Activated CD4-positive, alpha-beta T cell treated with anti-CD3 and anti-CD28 coated beads for 36 hours (primary cell): ENCODE measurements at places on chromosomes 3 and 15. TPM values are rescaled to one million over a fixed set of nuclear protein-coding genes. Genes with fewer than 3 reads are reported as not detected.

DNA sequence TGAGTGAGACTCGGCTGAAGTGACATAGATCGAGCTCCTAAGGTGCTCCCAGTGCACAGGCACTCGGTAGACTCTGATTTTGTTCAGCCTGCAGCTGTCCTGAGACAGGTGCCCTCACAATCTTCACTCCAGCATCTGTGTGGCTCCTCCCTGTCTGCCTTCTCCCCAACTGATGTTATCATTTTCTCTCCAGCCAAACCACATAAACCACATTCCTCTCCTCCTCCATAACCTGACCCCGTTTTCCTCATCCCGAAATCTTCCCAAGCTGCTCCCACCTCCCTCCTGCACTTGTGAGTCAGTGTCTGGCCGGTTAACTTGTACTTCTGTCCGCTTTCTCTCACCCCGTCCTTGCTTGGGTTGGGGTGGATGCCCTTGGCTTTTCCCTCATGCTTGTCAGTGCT is 93.3 kb upstream of the HACD2 start:
- no peaks in the 10 kb centered on the region for H3K36me3 ChIP-seq
- H3K4me3 ChIP-seq = no peak overlapping the region
- no peak for DNase-seq
- H3K27me3 ChIP-seq = peaks cover 8% of the 10 kb centered on the region
- no peak overlapping the region for H3K27ac ChIP-seq
- H3K4me1 ChIP-seq = no peaks in the 10 kb centered on the region

- peaks cover 39% of the 10 kb centered on the region for H3K4me1 ChIP-seq
- H3K4me3 ChIP-seq = no peak overlapping the region
- H3K27ac ChIP-seq = peak overlapping the region; percentile 60
- peaks cover 27% of the 10 kb centered on the region for H3K36me3 ChIP-seq
These were observed 2.7 kb downstream of the ZMAT3 start for GRCh38 chr3:179068779-179069530.

- H3K4me3 ChIP-seq = no peak overlapping the region
- no peaks in the 10 kb centered on the region for H3K36me3 ChIP-seq
- H3K4me1 ChIP-seq = peaks cover 3% of the 10 kb centered on the region
- peaks cover 51% of the 10 kb centered on the region for H3K27me3 ChIP-seq
- DNase-seq = no peak
These were observed 76.2 kb downstream of the NR2F2 start for GRCh38 chr15:96406701-96407100.

DNA sequence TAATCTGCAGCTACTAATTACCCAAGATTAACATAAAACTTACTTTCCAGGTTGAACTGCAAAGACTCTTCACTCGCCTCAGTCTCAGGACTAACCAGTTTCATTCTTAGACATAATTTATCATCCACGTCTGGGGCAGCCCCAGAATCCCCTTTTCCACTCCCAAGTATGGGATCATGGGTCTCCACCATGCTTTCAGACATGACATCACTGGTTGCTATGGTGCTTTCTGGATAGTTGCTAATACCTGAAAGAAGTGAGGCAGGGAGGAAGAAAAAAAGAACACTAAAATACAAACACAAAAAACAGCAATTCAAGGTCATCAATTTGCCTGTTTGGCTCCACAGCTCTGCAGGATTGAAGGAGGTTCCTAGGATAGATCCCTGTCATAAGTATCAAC is 46.6 kb downstream of the TP53BP1 start:
- no peak overlapping the region for H3K27ac ChIP-seq
- no peak for DNase-seq
- peaks cover 15% of the 10 kb centered on the region for H3K4me1 ChIP-seq
- H3K27me3 ChIP-seq = no peaks in the 10 kb centered on the region
- H3K4me3 ChIP-seq = no peak overlapping the region

DNA sequence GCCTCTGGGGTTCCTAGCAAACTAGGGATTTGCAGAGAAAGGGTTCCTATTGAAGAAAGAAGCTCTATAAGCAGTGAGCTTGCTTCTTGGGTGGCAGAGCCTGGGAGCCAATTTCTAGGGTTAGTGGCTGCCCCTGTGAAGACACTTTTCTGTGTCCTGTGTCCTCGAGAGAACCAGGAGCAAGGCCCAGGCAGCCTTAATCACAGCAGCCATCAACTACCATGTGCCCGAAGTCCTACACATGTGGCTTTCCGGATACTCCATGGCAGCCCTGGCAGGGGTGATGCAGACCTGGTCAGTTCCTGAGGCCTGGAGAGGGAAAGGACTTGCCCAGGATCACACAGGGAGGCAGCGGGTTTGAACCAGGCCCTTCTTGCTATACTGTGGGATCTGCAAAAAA is 27.7 kb upstream of the TSPAN3 start:
- H3K4me3 ChIP-seq = no peak overlapping the region
- DNase-seq = no peak
- H3K4me1 ChIP-seq = no peaks in the 10 kb centered on the region
- H3K36me3 ChIP-seq = no peaks in the 10 kb centered on the region
- no peaks in the 10 kb centered on the region for H3K27me3 ChIP-seq

GRCh38 chr3:62968128-62968527 is 92.9 kb upstream of the CADPS start:
- H3K4me3 ChIP-seq = no peak overlapping the region
- H3K36me3 ChIP-seq = no peaks in the 10 kb centered on the region
- no peak overlapping the region for H3K27ac ChIP-seq
- DNase-seq = no peak
- no peaks in the 10 kb centered on the region for H3K27me3 ChIP-seq
- no peaks in the 10 kb centered on the region for H3K4me1 ChIP-seq

DNA sequence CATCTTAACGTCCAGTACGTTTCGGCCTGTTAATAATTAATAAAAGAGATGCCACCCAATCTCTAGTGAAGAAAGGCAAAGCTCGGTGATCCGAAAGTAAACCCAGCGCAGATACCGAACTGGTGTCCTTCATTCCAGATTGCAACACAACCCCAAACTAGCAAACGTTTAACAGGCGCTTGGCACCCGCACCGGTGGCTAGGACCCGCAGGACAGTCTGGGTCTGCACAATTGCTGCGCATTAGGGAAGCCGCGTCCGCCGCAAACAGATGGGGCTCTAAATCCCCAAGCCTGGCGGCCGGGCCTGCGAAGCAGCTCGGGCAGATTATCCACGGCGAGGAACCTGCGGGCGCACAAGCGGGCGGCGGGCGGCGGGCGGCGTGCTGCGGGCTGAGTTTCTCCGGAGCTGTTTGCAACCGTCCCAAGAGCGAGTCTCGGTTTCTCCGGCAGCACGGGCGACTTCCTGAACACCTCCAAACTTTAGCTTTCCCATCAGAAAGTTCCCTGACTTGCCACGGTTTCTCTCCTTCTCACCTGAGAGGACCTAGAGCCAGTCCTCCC is 112.1 kb upstream of the ICE2 start:
- peaks cover 54% of the 10 kb centered on the region for H3K4me1 ChIP-seq
- peak overlapping the region; percentile 85 for H3K27ac ChIP-seq
- peaks cover 5% of the 10 kb centered on the region for H3K36me3 ChIP-seq
- no peaks in the 10 kb centered on the region for H3K27me3 ChIP-seq
- peak overlapping the region; percentile 76 for H3K4me3 ChIP-seq
- peak; percentile 72 for DNase-seq

DNA sequence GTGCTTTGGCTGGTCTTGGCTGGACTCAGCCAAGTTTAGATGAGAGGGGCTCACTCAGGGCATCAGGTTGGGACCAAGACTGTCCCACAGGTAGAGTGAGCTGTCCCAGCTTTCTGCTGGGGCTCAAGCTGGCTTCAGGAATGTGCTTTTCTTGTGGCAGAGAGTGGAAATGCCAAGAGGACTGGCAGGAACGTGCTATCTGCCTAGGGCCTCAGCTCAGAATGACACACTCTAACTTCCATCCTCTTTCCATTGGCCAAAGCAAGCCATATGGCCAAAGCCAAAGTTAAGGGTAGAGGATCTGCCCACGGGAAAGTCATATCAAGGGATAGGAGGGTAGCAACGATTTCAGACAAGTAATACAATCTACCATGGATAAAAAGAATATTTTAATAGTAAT is 178.8 kb downstream of the ABHD5 start:
- no peak overlapping the region for H3K27ac ChIP-seq
- no peaks in the 10 kb centered on the region for H3K4me1 ChIP-seq
- no peaks in the 10 kb centered on the region for H3K36me3 ChIP-seq

- H3K4me3 ChIP-seq = no peak overlapping the region
- H3K27me3 ChIP-seq = peaks cover 2% of the 10 kb centered on the region
- no peaks in the 10 kb centered on the region for H3K36me3 ChIP-seq
- no peak overlapping the region for H3K27ac ChIP-seq
These were observed 220.3 kb downstream of the PDZRN3 start for GRCh38 chr3:73404435-73404834.

- no peak for DNase-seq
- no peak overlapping the region for H3K4me3 ChIP-seq
- no peaks in the 10 kb centered on the region for H3K4me1 ChIP-seq
- H3K36me3 ChIP-seq = no peaks in the 10 kb centered on the region
These were observed 195.4 kb downstream of the ATP8B4 start for GRCh38 chr15:49923671-49924070.

DNA sequence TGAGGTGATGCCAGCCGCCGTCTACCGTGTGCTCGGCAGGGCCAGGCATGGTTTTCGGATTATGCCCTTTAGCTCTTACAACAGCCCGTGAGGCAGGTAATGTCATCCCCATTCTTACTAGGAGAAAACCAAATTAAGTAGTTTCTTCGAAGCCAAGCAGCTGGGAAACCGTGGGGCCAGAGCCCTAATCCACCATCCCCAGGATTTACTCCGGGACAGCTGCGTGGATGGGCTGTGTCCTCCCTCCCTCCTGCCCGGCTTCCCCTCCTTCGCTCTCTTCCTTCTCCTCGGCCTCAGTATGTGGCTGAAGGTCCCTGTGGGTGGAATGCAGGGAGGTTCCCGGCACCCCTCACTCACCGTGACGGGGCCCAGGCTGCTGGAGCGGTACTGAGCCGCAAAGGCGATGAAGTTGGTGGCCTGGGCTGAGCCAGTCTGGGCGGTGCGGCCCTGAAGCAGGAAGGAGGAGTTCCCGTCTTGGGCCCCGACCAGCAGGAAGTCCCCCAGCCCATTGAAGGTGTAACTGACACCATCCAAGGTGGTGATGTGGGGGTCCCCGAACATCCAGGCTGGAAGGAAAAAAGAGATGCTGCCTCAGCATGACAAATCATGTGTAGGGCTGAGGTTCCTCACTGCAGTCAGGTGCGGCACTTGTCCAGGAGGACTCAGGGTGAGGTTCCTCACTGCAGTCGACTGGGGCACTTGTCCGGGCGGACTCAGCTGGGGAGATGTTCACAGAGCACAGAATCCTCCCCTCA is 42.5 kb downstream of the MUC20 start:
- H3K27me3 ChIP-seq = peaks cover 37% of the 10 kb centered on the region
- H3K4me1 ChIP-seq = no peaks in the 10 kb centered on the region
- H3K4me3 ChIP-seq = no peak overlapping the region
- no peak overlapping the region for H3K27ac ChIP-seq
- H3K36me3 ChIP-seq = no peaks in the 10 kb centered on the region
- DNase-seq = no peak

Gene RMDN3
- 12.3 TPM for total RNA-seq

Gene IMPDH2
- 515 TPM for total RNA-seq

Gene CPLX3
- total RNA-seq = 0.11 TPM

Gene HCLS1
- total RNA-seq = 200 TPM

Gene ASB14
- total RNA-seq = not detected

Gene PIF1
- 30.0 TPM for total RNA-seq

Gene SLC28A1
- not detected for total RNA-seq

Gene UNC45A
- total RNA-seq = 65.6 TPM
